ENCODE measurements at places on chromosomes 3 and 15.

GRCh38 chr3:4823385-4823784 lies 155.9 kb upstream of the BHLHE40 start:
- no peak for DNase-seq

GRCh38 chr15:55673287-55673686 lies 69.7 kb downstream of the PRTG start:
- no peak for DNase-seq

GRCh38 chr3:69847303-69847702 lies 108.0 kb downstream of the MITF start:
- no peak for DNase-seq

- DNase-seq = no peak
Measured at GRCh38 chr15:31034152-31034551, 42.7 kb upstream of the MTMR10 start.

GRCh38 chr3:147426931-147427330 lies 17.8 kb downstream of the ZIC1 start:
- DNase-seq = no peak

GRCh38 chr15:44775953-44776352 lies 39.6 kb downstream of the TRIM69 start:
- no peak for DNase-seq

DNA sequence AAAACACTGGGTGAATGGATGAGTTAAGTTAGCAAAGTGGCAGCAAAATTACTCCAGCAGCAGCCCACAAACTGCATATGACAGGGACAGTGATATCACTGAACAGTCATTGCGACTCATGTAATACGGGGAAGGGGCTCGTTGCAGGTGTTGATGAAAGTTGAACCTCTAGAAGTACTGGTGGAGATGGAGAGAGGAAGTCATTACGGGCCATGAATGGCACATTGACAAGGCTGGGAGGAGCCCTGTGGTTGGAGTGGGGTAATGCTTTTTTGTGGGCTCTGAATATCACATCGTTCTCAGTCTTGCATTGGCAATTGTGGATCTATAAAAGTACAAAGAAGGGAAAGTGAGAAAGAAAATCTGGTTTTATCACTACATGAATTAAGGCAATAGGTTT lies 278.1 kb downstream of the ZPLD1 start:
- no peak for DNase-seq

GRCh38 chr15:30974112-30974511 lies 17.3 kb downstream of the MTMR10 start:
- DNase-seq = no peak

GRCh38 chr3:158849757-158850156 lies 47.9 kb downstream of the MFSD1 start:
- DNase-seq = no peak

DNA sequence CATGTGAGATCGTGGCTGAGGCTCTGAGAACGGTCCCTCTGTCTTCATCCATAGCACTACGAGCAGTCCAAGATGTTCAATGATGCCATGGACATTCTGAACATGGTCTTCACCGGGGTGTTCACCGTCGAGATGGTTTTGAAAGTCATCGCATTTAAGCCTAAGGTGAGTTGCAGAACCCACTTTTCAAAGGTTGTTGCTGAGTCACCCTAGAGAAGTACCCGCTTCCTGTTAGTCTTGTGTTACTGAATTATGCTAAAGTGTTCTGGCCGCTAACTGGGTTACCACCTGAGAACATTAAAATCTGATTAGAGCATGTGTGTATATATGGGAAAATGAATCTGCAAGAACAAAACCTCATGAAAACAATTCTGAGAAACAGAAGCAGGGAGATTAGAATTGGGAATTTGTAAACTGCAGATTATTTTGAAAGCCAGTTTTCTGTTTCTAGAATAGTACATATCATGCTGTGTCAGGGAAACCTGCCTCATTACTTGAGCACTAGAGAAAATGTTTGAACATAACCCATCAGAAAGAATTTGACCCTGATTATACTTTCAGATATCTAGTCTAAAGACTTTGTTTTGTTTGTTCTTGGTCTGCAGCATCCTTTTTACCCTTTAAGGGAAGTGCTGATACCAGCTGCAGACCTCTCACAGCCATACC lies 92.6 kb downstream of the CHDH start:
- DNase-seq = peak; percentile 7

DNA sequence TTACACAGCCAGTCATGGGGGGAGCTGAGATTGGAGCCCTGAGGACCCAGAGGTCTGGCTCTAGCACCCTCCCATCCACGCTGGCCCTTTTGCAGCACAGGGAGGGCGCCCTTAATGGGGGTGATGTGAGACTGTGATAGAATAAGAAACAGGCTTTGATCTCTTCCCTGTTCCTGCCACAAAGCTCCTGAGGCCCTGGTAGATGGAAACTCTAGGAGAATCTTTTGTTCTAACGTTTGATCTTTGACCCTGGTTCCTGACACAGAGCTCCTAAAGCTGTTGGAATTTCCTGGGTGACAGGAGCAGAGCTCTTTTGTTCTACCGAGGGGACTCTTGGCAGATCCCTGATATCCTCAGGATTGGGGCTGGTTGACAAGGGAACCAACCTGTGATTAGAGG lies 1.2 kb upstream of the UROC1 start:
- no peak for DNase-seq

DNA sequence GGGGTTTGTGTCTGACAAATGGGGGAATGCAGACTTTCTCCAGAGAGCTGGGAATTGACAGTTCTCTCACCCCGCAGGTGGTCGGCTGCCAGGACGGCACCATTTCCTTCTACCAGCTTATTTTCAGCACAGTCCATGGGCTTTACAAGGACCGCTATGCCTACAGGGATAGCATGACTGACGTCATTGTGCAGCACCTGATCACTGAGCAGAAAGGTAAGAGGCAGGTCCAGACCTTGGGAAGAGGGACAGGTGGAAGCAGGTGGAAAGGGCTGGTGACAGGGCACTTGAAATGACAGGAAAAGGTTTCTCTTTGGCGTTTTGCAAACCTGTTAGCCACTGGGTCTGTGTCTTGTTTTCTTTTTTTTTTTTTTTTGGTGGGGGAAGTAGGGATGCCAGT lies 36.6 kb downstream of the IFT122 start:
- no peak for DNase-seq

- no peak for DNase-seq
Measured at GRCh38 chr3:130640027-130640426, 106.6 kb downstream of the PIK3R4 start.

DNA sequence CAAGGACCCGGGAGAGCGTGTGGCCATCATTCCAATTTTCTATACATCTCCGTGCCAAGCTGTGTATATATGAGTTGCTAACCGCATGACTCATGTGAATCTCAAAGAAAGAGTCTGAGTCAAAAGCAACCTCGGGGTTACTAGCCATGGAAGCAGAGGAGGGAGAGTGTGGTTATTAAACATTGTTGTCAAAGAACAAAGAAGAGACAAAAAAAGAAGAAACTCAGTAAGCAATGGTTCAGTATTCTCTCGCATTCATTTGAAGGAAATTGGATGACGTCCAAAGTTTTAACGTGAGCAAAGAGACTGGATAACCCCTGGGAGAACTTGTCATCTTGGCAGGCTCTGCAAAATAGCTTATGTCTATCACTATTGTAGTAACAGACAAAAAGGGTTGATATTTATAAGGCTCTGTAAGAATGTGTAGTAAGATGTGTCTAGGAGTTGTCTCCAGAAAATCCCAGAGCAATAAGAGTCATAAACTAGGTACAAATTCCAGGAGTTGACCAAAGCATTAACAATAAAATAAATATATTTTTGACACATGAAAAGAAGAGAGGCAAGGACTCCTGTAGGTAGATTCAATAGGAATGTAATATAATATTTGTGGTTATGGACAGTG lies 52.8 kb upstream of the GRM7 start:
- no peak for DNase-seq

GRCh38 chr15:81897057-81897677 lies 148.7 kb downstream of the MEX3B start:
- DNase-seq = no peak

GRCh38 chr3:29677421-29677820 lies 396.6 kb downstream of the RBMS3 start:
- DNase-seq = no peak

DNA sequence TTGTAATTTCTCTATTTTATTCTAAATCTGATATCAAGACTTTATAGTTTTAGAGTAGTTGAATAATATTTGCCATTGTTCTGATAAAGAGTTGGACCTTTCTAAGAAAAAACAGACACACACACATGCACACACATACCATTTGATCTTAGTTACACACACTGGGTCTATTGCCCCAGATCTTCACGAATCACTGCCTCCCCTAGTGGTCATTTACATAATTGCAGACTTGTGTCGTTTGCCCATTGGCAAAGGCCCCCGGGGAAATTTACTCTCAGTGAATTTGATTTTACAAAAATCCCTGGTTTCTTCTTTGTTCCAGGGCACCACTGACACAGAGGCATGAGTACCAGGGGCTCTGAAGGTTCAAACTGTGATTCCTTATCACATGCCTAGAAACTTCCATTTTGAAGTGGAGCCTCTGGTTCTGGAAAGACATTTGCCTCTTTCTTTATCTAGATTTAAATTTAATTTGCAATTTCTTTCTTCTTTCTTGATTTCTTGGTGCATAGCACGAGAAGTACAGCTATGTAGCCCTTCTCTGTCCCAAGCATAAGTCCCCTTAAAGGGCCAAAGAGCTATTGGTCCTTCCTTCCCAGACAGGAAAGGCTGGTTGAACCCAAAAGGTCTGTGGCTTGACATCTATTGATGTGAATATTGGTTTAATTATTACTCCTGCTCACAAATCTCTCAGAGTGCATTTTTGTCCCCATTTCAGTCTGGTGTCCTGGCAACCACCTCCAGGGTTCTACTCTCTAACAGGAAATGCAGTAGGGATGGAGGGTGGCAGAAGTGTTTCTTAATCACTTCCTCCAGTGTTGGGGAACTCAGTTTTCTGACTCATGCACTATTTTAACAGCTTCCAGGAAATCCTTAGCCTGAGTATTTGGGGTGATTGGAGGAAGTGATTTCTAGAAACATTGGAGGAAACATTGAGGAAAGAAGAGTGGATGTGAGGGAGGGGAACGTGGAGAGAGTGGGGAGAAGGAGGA lies 32.4 kb upstream of the SLC6A11 start:
- DNase-seq = no peak

GRCh38 chr3:113556946-113557335 lies 24.6 kb downstream of the SIDT1 start:
- DNase-seq = no peak

DNA sequence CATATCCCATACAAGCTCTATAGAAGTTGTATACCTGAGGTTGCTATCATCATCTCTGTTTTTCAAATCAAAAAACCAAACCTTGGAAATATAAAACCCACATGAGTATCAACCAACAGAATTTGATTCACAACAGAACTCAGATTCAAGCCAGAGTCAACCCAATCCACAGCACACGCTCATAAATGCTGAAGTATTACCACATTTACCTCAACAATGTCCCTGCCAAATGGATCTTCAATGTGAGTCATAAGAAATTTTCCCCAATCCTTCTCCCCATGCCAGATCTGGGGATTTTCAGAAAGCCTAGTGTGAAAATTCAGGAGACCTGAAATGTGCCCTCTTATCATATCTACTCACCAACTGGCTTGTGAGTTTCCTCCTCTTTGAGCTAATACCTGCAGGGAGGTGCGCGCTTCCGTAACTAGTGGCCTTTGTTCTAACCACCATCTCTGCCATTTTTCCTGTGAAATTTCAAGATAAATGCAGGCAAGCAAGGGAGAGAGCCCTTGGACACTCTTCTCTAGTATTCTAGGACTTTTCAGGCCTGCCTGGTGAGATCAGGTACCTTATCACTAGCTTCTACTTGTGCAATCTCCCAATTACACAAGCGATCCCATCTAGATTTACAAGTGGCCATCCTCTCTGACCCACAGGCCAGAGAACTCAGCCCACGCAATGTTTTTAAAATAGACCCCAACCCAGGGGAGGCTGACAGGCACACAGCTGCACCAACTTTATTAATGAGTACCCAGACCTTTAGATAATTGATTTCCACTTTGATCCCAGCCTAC lies 1076.9 kb upstream of the CFAP20DC start:
- DNase-seq = no peak

DNA sequence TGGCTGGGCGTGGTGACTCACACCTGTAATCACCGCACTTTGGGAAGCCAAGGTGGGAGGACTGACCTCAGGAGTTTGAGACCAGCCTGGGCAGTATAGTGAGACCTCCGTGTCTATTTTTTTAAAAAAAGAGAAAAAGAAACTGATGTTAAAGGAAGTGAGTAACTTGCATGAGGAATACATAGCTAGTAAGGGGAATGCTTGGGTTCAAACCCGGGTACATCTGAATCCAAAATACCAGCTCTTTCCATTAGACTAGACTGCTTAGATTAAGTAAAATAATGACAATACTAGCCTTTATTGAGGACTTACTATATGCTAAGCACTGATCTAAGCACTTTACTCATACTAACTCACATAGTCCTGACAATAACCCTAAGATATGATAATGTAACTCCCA lies 22.4 kb downstream of the TM4SF4 start:
- no peak for DNase-seq

DNA sequence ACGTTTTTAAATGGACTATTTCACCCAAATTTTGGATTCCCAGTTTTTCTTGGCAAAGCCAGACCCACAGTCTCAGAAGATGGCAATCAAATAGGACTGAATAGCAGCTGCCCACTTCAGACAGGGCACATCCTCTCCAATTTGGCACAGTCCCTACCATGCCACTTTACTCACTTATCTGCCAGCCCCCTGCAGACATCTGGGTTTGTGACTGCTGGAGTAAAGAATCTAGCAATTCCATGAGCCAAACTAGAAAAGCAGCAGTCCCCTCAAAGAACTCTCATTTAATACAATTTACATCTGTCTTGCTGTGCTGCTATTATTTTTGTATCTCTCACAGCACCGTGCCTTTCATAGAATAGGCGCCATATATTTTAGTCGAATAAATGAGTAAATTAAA lies 16.0 kb upstream of the LRRN1 start:
- DNase-seq = no peak

DNA sequence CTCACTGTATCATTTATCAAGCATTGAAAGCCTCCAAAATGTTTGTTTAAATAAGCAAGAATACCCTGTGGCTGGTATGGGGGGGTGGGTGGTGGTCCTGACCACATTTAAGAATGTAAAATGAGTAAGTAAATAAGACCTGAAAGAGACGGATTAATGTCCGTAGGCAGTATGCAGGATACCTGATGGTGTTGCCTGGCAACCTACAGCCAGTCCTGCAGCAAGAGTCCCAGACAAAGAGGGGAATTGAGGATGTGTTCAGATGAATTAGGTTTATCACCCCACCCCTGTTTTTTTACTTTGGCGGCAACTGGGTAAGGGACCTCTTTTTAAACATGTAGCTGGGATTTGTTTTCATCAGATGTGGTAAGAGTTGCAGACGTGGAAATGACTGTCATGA lies 99.8 kb upstream of the BFSP2 start:
- DNase-seq = no peak

- DNase-seq = peak; percentile 2
Measured at GRCh38 chr3:120344349-120344748, 4.8 kb downstream of the LRRC58 start.

DNA sequence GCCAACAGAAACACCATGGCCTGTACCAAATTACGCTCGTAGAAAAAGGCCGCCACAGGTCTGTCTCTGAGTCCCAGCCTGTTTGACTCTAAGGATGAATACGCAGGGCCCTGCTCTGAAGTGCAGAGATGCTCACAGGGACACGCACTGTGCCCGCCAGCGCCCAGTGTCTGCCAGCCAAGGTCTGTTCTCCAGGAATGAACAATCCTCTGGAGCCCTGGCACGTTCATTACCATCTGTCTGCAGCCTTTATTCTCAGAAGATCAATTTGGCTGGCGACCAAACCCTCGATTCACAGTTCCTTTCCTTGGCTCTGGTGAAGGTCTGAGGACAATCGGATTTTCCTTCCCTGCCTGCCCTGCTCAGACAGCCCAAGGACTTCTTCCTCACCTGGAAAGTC lies 66.3 kb downstream of the NIPA2 start:
- DNase-seq = no peak

- DNase-seq = no peak
Measured at GRCh38 chr15:90062973-90063769, 39.1 kb downstream of the IDH2 start.
